ENCODE measurements at places on chromosomes 6 and 20.

GRCh38 chr6:4176907-4177306 is 41.5 kb upstream of the ECI2 start:
- H3K27ac ChIP-seq = no peak overlapping the region
- no peaks in the 10 kb centered on the region for H3K36me3 ChIP-seq
- H3K4me3 ChIP-seq = no peak overlapping the region

- H3K36me3 ChIP-seq = no peaks in the 10 kb centered on the region
- peak; percentile 20 for DNase-seq
- no peak overlapping the region for H3K27ac ChIP-seq
- H3K27me3 ChIP-seq = peaks cover 54% of the 10 kb centered on the region
Observed at GRCh38 chr20:18272451-18272850, 15.9 kb upstream of the ZNF133 start.

GRCh38 chr20:16017656-16018055 is 555.6 kb downstream of the KIF16B start:
- H3K4me1 ChIP-seq = peaks cover 11% of the 10 kb centered on the region
- H3K27ac ChIP-seq = peak overlapping the region; percentile 18
- no peak for DNase-seq
- H3K4me3 ChIP-seq = no peak overlapping the region
- no peaks in the 10 kb centered on the region for H3K36me3 ChIP-seq
- H3K27me3 ChIP-seq = no peaks in the 10 kb centered on the region

GRCh38 chr20:8853805-8854338 is 215.0 kb upstream of the PLCB4 start:
- no peaks in the 10 kb centered on the region for H3K4me1 ChIP-seq
- no peaks in the 10 kb centered on the region for H3K36me3 ChIP-seq
- no peaks in the 10 kb centered on the region for H3K27me3 ChIP-seq
- peak overlapping the region; percentile 97 for H3K27ac ChIP-seq
- H3K4me3 ChIP-seq = no peak overlapping the region

DNA sequence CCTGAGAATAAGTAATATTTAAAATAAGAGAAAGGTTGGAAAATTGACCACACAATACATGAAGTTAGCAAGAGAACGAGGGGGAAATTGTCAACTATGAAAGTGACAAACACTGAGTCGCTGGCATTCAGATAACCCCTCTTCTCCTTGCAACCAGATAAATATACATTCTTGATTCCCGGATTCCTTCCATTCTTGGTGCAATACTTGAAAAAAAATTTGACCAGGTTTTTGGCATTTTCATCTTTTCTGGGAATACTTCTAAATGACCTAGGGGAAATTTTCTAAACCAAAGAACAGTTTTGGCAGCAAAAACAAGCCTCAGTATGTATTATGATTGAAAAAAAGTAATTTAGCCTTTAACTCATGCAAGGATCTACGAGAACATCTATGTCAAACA is 164.0 kb downstream of the PDE7B start:
- H3K4me3 ChIP-seq = no peak overlapping the region
- DNase-seq = no peak

DNA sequence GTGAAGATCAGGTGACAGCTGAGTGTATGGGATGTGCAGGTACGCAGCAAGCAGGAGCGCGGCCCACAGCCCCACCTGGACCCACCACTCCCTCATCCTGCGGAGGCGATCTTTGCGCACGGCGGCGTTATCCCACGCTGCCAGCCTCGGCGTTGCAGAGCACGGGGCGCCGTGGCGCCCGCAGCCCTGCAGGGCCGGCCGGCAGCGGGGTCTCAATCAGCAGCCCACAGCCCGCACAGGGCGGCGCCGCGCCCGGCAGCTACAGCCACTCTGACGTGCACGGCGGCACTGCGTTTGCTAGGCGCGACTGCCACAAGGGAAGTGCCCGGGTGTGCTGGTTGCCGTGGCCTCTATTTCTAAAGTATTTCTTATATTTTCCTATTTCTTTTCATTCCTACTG is 46.9 kb downstream of the LAMA2 start:
- H3K27me3 ChIP-seq = no peaks in the 10 kb centered on the region
- H3K4me3 ChIP-seq = no peak overlapping the region
- H3K4me1 ChIP-seq = no peaks in the 10 kb centered on the region
- no peak for DNase-seq
- H3K27ac ChIP-seq = no peak overlapping the region
- peaks cover 7% of the 10 kb centered on the region for H3K36me3 ChIP-seq

GRCh38 chr6:169173532-169174268 is 79.9 kb downstream of the THBS2 start:
- H3K4me3 ChIP-seq = no peak overlapping the region
- no peaks in the 10 kb centered on the region for H3K36me3 ChIP-seq
- no peak overlapping the region for H3K27ac ChIP-seq
- H3K27me3 ChIP-seq = no peaks in the 10 kb centered on the region

DNA sequence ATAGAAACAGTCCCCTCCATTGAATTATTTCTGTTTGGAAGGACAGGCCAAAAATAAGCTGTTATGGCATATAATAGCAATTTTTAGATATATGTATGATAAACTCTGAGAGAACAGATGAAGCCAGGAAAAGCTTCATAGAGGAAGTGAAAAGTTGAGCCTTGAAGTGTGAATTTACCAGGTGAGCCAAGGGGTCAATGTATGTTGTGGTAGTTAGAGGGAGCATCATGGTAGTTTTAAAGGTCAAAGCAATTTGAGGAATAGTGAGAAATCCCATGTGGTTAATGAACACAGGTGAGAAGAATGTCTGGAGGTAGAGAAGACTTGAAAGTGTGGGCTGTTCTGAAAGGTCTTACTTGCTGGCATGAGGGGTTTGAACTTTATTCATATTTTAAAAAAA is 47.0 kb downstream of the COL19A1 start:
- no peak overlapping the region for H3K4me3 ChIP-seq
- H3K27ac ChIP-seq = no peak overlapping the region
- H3K36me3 ChIP-seq = no peaks in the 10 kb centered on the region
- H3K27me3 ChIP-seq = no peaks in the 10 kb centered on the region

DNA sequence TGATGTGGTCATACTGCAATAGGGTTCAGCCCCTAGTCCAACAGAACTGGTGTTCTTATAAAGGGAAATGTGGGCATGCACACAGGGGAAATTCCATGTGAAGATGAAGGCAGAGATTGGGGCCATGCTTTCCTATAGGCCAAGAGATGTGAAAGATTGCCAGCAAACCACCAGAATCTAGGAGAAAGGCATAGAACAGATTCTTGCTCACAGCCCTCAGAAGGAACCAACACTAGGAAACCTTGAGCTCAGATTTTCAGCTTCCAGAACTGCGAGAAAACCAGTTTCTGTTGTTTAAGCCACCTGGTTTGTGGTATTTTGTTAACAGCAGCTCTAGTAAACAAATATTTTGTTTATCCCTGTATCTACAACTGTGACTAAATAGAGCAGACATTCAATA is 197.6 kb upstream of the CITED2 start:
- no peak for DNase-seq
- H3K27me3 ChIP-seq = no peaks in the 10 kb centered on the region
- H3K4me1 ChIP-seq = peaks cover 9% of the 10 kb centered on the region
- no peak overlapping the region for H3K4me3 ChIP-seq

GRCh38 chr6:137362878-137363804 is 131.1 kb downstream of the OLIG3 start:
- no peak for DNase-seq
- H3K4me3 ChIP-seq = no peak overlapping the region
- no peak overlapping the region for H3K27ac ChIP-seq
- no peaks in the 10 kb centered on the region for H3K27me3 ChIP-seq

GRCh38 chr6:49326347-49326746 is 136.7 kb downstream of the MMUT start:
- peak; percentile 43 for DNase-seq
- H3K4me3 ChIP-seq = peak overlapping the region; percentile 2
- H3K27ac ChIP-seq = peak overlapping the region; percentile 75
- H3K27me3 ChIP-seq = no peaks in the 10 kb centered on the region

- H3K27ac ChIP-seq = no peak overlapping the region
- H3K4me1 ChIP-seq = peaks cover 2% of the 10 kb centered on the region
- DNase-seq = peak; percentile 70
- H3K27me3 ChIP-seq = no peaks in the 10 kb centered on the region
- no peaks in the 10 kb centered on the region for H3K36me3 ChIP-seq
Observed at GRCh38 chr6:92756912-92757311, 662.4 kb downstream of the EPHA7 start.

- no peak overlapping the region for H3K27ac ChIP-seq
- DNase-seq = no peak
- no peaks in the 10 kb centered on the region for H3K4me1 ChIP-seq
- H3K27me3 ChIP-seq = no peaks in the 10 kb centered on the region
Observed at GRCh38 chr20:55714736-55715135, 290.6 kb downstream of the CBLN4 start.

GRCh38 chr6:168152980-168153379 is 74.0 kb upstream of the FRMD1 start:
- H3K27ac ChIP-seq = no peak overlapping the region
- H3K36me3 ChIP-seq = no peaks in the 10 kb centered on the region
- peaks cover 31% of the 10 kb centered on the region for H3K27me3 ChIP-seq
- H3K4me1 ChIP-seq = peaks cover 29% of the 10 kb centered on the region

GRCh38 chr6:132085731-132086130 is 134.6 kb upstream of the CCN2 start:
- no peaks in the 10 kb centered on the region for H3K36me3 ChIP-seq
- peaks cover 7% of the 10 kb centered on the region for H3K4me1 ChIP-seq
- peak; percentile 47 for DNase-seq
- H3K27ac ChIP-seq = peak overlapping the region; percentile 97
- no peak overlapping the region for H3K4me3 ChIP-seq

GRCh38 chr6:49462599-49462926 is 490 bp downstream of the MMUT start:
- peaks cover 3% of the 10 kb centered on the region for H3K4me1 ChIP-seq
- H3K27ac ChIP-seq = peak overlapping the region; percentile 5
- peak overlapping the region; percentile 98 for H3K4me3 ChIP-seq
- H3K36me3 ChIP-seq = peaks cover 17% of the 10 kb centered on the region
- no peak for DNase-seq

GRCh38 chr6:137286916-137287315 is 67.7 kb upstream of the IFNGR1 start:
- no peak overlapping the region for H3K4me3 ChIP-seq
- H3K4me1 ChIP-seq = no peaks in the 10 kb centered on the region
- H3K36me3 ChIP-seq = no peaks in the 10 kb centered on the region
- no peak for DNase-seq
- no peak overlapping the region for H3K27ac ChIP-seq

DNA sequence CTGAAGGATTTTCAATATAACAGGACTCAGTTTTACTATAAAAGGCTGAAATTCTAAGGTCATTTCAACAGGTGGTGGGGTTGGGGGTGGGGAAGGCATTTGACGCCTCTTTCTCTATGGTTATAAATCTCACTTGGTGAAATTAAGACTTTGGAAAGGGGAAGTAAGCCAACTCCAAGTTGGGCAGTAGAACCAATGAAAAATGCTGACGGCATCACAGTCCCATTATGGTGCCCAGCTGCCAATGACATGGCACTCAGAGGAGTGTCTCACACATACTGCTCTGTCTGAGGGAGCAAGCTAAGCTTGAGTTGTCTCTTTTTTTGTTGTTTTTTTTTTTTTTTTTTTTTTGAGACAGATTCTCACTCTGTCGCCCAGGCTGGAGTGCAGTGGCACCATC is 4.7 kb downstream of the SLC16A10 start:
- H3K4me1 ChIP-seq = peaks cover 14% of the 10 kb centered on the region
- no peak for DNase-seq
- no peaks in the 10 kb centered on the region for H3K36me3 ChIP-seq
- no peak overlapping the region for H3K4me3 ChIP-seq
- no peak overlapping the region for H3K27ac ChIP-seq

GRCh38 chr6:48928937-48929336 is 534.1 kb downstream of the MMUT start:
- no peak overlapping the region for H3K27ac ChIP-seq
- no peaks in the 10 kb centered on the region for H3K4me1 ChIP-seq
- H3K27me3 ChIP-seq = no peaks in the 10 kb centered on the region
- H3K4me3 ChIP-seq = no peak overlapping the region
- H3K36me3 ChIP-seq = no peaks in the 10 kb centered on the region

GRCh38 chr20:13046409-13046808 is 37.6 kb downstream of the SPTLC3 start:
- no peak for DNase-seq
- no peaks in the 10 kb centered on the region for H3K27me3 ChIP-seq
- H3K4me3 ChIP-seq = no peak overlapping the region
- no peak overlapping the region for H3K27ac ChIP-seq
- no peaks in the 10 kb centered on the region for H3K36me3 ChIP-seq
- H3K4me1 ChIP-seq = no peaks in the 10 kb centered on the region

DNA sequence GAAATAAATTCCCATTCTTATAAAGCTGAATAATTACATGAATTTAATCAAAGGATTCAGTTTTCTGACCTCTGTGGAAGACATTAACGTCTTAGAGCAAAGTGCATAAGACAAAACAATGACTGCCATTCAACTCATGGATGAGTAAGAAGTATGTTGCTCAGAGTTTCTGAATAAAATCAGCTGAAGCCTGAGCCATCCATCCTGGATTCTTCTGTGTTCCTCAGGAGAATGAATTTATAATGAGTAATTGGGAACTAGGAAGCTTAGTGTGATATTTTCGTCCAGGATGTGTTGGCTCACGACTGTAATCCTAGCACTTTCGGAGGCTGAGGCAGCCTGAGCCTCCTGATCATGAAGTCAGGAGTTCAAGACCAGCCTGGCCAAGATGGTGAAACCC is 62.8 kb downstream of the PERP start:
- no peak overlapping the region for H3K27ac ChIP-seq
- H3K4me1 ChIP-seq = no peaks in the 10 kb centered on the region
- DNase-seq = no peak
- H3K36me3 ChIP-seq = no peaks in the 10 kb centered on the region

DNA sequence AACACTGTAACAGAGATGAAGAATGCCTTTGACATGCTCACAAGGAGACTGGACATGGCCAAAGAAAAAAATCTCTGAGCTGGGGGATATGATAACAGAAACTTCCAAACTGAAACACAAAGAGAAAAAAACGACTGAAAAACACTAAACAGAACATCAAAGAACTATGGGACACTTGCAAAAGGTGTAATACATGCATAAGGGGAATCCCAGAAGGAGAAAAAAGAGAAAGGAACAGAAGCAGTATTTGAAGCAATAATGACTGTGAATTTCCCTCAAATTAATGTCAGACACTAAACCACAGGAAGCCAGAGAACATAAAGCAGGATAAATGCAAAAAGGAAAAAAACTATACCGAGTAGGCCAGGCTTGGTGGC is 117.4 kb upstream of the ARID1B start:
- H3K27ac ChIP-seq = no peak overlapping the region
- no peak overlapping the region for H3K4me3 ChIP-seq
- peaks cover 2% of the 10 kb centered on the region for H3K4me1 ChIP-seq
- no peak for DNase-seq
- no peaks in the 10 kb centered on the region for H3K27me3 ChIP-seq

DNA sequence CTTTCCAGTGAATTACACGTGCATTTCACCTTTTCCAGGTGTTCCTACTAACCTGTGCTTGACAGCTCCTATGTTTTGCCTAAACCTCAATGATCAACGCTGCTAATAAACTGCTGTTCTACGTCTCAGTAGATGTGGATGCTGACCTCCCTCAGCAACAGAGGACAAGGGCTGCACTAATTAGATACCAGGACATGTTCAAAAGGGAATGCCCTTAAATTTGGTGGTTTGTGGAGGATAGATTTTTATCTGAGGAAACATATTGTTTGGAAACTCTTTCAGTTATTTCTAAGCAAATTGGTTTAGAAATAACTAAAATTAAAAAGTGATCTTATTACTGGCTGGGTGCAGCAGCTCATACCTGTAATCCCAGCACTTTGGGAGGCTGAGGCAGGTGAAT is 19.1 kb upstream of the ZDHHC14 start:
- H3K36me3 ChIP-seq = no peaks in the 10 kb centered on the region
- no peaks in the 10 kb centered on the region for H3K27me3 ChIP-seq
- no peaks in the 10 kb centered on the region for H3K4me1 ChIP-seq
- H3K4me3 ChIP-seq = no peak overlapping the region
- DNase-seq = no peak
- H3K27ac ChIP-seq = no peak overlapping the region

Measured in mesenchymal stem cell (in vitro differentiated cells and primary cell).